ENCODE measurements at places on chromosomes 5 and 9. TPM values are rescaled to one million over a fixed set of nuclear protein-coding genes. Genes with fewer than 3 reads are reported as not detected.

ARHGEF39 gene
- 0.95 TPM for total RNA-seq

PCDHGC3 gene
- 15.7 TPM for total RNA-seq

FOXE1 gene
- total RNA-seq: not detected

CD274 gene
- total RNA-seq: 1.9 TPM

PCSK5 gene
- total RNA-seq: 4.9 TPM

CCNJL gene
- total RNA-seq: 0.06 TPM

RPL7A gene
- total RNA-seq: 1,234 TPM

IL3 gene
- total RNA-seq: not detected

TNFSF15 gene
- total RNA-seq: 0.70 TPM

IFNA2 gene
- not detected for total RNA-seq

ZBTB34 gene
- total RNA-seq: 2.7 TPM

GRCh38 chr9:108108852-108109448 is 619.4 kb upstream of the KLF4 start:
- H3K27me3 ChIP-seq: no peaks in the 10 kb centered on the region
- H3K27ac ChIP-seq: no peak overlapping the region

DNA sequence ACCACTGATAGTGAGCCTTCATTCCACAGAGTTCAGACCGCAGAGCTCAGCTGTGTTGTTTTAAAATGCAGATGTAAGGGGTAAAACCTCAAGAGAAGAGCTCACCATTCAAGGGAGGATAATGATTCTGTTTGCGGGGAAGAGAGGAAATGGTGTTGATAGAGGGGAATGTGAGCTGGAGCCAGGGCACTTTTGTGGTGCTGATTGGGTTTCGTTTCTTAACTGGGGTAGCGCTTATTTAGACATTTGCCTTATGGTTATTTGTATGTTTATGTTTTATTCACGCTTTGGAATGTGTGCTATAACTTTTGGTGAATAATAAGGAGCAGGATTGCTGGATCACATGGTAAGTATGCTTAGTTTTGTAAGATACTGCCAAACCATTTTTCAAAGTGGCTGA is 42.5 kb downstream of the STXBP1 start:
- DNase-seq: no peak
- no peaks in the 10 kb centered on the region for H3K4me1 ChIP-seq
- no peak overlapping the region for H3K27ac ChIP-seq
- no peaks in the 10 kb centered on the region for H3K27me3 ChIP-seq
- peaks cover 17% of the 10 kb centered on the region for H3K36me3 ChIP-seq

DNA sequence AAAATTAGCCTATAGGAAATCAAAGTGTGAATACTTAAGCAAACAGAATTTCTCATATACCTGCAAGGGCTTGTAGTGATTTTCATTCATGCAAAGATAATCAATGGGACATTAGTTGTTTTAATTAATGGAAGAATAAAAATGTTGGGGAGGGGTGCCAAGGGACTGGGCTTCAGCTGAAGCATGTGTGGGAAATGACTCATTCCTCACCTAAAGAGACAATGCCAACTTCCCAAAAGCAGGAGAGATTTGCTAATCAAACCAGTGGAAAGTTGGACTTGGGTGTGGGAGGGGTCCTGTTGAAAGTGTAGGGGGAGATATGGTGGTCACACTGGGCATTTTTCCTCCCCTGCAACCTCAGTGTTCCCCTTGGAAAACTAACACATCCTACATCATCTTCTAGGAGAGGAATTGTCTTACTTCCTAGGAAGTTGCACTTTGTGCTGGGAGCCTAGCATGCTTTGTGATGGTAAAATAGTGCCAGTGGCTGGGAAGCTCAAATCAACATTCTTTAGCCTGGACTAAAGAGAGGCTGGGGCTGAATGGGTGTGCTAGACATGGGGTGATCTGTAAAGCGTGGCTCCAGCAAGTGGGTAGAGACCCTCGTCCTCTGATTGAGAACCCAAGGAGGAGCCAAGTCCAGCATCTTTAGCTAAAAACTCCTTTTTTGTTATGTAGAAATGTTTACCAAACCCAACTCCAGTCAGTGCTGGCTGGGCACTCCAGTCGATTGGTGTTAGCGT is 6.4 kb upstream of the LHX2 start:
- peaks cover 6% of the 10 kb centered on the region for H3K4me1 ChIP-seq
- DNase-seq: peak; percentile 0
- H3K36me3 ChIP-seq: no peaks in the 10 kb centered on the region
- no peak overlapping the region for H3K27ac ChIP-seq

GRCh38 chr5:9209846-9210492 is 335.9 kb downstream of the SEMA5A start:
- no peaks in the 10 kb centered on the region for H3K27me3 ChIP-seq
- no peak overlapping the region for H3K27ac ChIP-seq
- H3K4me1 ChIP-seq: no peaks in the 10 kb centered on the region
- H3K4me3 ChIP-seq: no peak overlapping the region

GRCh38 chr5:149168276-149168906 is 27.1 kb downstream of the ABLIM3 start:
- no peaks in the 10 kb centered on the region for H3K27me3 ChIP-seq
- no peaks in the 10 kb centered on the region for H3K36me3 ChIP-seq
- H3K4me3 ChIP-seq: no peak overlapping the region
- no peak overlapping the region for H3K27ac ChIP-seq
- DNase-seq: no peak
- H3K4me1 ChIP-seq: no peaks in the 10 kb centered on the region

DNA sequence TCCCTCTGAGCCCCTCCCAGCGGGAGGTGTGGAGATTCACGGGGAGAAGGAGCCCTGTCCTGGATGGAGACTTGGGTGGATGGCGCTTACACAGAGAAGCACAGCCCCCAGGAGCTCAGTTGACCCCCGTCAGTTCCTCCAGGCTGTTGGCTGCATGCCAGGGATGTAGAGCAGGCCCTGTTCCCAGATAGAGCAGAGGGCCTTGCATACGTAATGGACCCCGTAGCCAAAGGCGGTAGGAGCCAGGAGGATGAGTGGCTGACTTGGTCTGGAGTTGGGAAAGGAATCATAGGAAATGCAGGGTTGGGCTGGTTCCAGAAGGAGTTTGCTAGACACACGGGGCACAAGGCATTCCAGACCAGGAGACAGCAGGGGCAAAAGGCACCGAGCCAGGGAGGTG is 2.5 kb downstream of the PMPCA start:
- H3K4me1 ChIP-seq: peaks cover 15% of the 10 kb centered on the region
- no peak overlapping the region for H3K27ac ChIP-seq
- H3K4me3 ChIP-seq: no peak overlapping the region
- peak; percentile 63 for DNase-seq
- peaks cover 13% of the 10 kb centered on the region for H3K36me3 ChIP-seq
- H3K27me3 ChIP-seq: no peaks in the 10 kb centered on the region

DNA sequence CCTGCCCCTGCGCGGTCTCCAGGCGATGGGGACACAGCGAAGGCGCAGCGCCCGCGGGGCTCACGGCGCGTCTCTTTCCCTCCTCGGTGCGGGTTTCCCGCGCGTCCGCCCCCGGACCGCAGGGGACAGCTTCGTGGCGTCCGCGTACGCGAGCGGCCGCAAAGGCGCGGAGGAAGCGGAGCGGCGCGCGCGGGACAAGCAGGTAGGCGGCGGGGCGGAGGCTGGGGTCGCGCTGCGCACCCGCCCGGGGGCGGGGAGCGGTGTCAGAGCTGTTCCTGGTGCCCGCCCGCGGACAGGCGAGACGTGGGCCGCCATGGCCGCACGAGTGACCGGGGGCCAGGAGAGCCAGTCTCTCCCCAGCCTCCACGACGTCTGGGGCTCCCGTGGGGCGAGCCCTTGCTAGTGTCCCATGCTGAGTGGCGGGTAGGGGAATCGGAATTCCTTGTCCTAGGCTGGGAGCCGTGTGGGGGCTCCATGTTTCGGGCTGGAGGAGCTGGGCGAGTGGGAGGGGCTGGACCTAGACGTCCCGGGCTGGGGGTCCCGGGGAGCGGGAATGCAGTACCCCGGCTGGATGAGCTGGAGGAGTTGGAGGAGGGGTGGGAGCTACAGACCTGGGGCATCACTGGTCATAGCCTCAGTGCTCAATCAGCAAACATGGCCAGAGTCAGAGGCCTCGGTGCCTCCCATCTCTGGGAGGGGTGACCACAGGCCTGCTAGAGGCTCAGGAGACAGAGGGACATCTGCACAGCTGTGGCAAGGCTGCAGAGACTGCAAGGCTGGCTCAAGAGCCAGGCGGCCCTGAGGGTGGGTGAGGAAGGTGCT is 968 bp downstream of the NKD2 start:
- peak overlapping the region; percentile 62 for H3K4me3 ChIP-seq
- no peaks in the 10 kb centered on the region for H3K27me3 ChIP-seq
- H3K4me1 ChIP-seq: peaks cover 4% of the 10 kb centered on the region
- no peaks in the 10 kb centered on the region for H3K36me3 ChIP-seq
- peak; percentile 8 for DNase-seq

DNA sequence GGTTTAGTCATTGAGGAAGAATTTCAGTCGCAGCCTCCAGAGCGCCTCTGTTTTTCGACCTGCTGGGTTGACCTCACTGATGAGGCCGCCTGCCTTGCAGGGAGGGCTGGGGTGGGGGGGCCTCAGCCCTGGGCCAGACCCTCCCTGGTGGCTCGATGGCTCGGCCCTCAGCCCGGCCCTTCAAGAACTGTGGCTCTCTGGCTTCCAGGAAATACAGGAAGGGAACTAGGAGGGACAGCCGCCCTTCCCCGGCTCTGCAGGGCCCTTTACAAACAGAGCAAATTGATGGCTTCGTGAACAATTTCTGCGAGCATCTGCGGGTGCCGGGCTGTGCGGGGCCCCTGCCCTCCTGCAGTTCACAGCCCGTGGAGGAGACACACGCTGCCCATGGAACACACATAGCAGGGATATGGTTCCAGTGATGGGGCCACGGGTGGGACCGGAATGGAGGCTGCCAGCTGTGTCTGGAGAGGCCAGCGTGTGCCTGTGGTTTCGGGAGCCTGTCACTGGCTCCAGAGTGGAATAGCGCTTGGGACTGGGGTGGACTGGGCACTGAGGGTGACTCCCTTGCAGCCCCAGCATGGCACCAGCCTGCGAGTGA is 39.6 kb downstream of the COL5A1 start:
- H3K4me3 ChIP-seq: no peak overlapping the region
- no peaks in the 10 kb centered on the region for H3K4me1 ChIP-seq
- H3K36me3 ChIP-seq: no peaks in the 10 kb centered on the region
- DNase-seq: no peak
- no peaks in the 10 kb centered on the region for H3K27me3 ChIP-seq

DNA sequence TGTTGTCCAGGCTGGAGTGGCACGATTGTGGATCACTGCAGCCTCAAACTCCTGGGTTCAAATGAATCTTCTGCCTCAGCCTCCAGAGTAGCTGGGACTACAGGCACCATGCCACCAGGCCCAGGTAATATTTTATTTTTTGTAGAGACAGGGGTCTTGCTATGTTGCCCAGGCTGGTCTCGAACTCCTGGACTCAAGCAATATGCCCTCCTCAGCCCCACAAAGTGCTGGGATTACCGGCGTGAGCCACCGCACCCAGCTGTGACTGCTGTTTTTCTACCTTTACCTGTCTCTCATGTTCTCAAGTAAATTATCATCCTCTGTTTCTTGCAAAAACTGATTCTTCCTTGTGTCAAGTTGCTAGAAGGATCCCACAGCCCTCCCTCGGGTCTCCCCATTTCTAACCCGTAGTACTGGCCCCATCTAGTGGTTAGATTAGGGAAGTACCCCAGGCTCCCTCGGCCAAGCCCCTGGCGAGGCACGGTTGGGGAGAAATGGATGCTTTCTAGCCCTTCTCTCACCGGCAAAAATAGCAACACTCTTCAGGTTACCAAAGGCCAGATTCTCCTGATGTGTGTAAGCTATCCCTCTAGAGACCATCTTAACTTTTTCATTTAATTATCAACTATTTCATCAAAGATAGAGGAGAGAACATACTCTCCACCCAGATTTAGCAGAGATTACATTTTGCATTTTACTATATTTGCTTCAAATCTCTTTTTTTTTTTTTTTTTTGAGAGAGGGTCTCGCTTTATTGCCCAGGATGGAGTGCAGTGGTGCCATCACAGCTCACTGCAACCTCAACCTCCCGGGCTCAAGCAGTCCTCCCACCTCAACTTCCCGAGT is 19.2 kb upstream of the TOR1B start:
- H3K4me3 ChIP-seq: no peak overlapping the region
- H3K36me3 ChIP-seq: no peaks in the 10 kb centered on the region
- no peaks in the 10 kb centered on the region for H3K27me3 ChIP-seq
- DNase-seq: peak; percentile 65
- H3K27ac ChIP-seq: no peak overlapping the region

DNA sequence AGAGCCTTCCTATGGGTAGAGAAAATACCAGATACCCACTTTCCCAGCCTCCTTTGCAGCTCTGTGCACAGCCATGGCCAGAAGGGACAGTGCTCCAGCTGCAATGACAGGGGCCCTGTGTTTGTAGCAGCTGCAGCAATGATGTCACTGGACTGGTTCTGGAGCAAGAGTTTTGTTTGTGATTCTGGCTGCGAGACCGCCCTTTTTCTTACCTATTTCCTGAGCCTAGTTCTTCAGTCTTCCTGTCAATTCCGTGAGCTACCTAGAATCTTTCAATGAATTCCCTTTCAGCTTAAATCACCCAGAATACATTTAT is 10.0 kb upstream of the BOD1 start:
- no peaks in the 10 kb centered on the region for H3K27me3 ChIP-seq
- no peak for DNase-seq
- no peak overlapping the region for H3K4me3 ChIP-seq
- H3K27ac ChIP-seq: no peak overlapping the region
- H3K36me3 ChIP-seq: no peaks in the 10 kb centered on the region
